Psoas muscle (tissue), 8 donors: ENCODE measurements at places on chromosomes 5 and 9. TPM values are rescaled to one million over a fixed set of nuclear protein-coding genes. Genes with fewer than 3 reads are reported as not detected.

DNA sequence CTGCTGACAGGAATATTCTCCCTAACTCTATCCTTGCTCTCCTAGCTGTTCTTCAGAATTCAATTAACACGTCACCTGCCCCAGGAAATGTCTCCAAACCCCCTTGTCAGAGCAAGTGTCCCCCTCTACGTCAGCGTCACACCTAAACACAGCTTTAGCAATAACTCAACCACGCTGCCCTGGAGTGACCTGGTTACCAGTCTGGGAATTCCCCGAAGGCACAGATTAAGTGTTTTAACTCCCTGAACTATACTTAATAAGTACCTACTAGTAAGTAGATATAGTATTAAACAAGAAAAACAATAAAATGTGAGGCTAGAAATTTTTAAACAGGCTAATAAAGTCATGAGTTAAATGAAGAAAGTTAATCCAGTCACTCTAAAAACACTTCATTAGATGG is 78.4 kb downstream of the FANCC start:
- DNase-seq = no peak

GRCh38 chr5:133393776-133394476 is 218.4 kb downstream of the FSTL4 start:
- DNase-seq = no peak

GRCh38 chr9:111965566-111966019 is 69.0 kb downstream of the UGCG start:
- no peak for DNase-seq

DNA sequence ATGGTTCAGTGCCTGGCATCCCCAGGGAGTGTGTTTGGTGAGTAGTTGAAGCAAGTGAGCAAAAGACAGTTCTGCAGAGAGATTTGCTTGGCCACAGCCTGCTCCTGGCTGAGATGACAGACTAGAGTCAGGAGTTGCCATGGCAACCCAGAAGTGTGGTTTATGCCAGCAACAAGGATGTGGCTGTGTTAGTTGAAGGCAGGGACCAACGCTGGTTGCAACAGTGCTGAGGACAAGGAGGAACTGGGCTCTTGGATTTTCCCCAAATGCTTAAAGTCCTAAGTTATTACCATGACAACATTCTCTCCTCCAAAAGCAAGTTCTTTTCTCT is 2.7 kb downstream of the NXNL2 start:
- DNase-seq = peak; percentile 57

- DNase-seq = no peak
Measured at GRCh38 chr5:162299793-162300192, 232.2 kb downstream of the GABRG2 start.

GRCh38 chr5:10533226-10533625 is 30.6 kb upstream of the ANKRD33B start:
- no peak for DNase-seq

DNA sequence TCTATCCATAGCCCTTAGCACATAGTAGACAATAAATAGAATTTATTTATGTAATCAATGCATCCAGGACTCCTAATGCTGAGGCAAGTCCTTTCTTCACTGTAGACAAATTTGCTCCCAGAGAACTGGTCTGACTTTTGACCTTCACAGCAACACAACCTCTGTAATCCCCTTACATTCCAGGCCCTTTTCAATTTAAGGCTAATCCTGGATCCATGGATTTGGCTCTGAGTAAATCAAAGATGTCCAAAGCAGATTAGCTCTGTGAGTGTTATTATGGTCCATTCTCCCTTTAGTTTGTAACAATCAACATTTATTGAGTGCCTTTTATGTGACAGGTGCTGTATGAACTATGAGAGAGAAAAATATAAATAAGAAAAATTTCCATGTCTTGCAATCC is 27.4 kb upstream of the TMC1 start:
- DNase-seq = no peak

DNA sequence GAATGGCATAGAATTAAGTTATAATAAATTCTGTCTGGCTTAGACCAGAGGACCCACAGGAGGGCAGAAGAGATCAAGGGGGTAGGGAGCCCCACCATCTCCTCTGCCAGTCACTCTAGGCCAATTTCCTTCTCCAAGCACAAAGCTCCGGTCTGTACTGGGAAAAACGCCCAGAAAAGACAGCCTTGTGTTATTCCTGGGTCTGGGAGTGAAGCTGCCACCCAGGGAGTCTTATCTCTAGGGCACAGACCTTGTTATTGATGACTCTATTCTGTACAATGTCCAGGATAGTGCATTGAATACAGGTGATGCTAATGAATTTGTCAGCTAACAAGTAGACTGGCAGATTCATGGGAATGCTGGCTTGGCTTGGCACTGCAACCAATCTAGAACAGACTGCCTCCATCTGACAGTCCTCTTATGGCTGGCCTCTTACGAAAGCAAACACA is 60.7 kb downstream of the MED27 start:
- DNase-seq = no peak

GRCh38 chr5:175306381-175306780 is 137.6 kb downstream of the DRD1 start:
- no peak for DNase-seq

DNA sequence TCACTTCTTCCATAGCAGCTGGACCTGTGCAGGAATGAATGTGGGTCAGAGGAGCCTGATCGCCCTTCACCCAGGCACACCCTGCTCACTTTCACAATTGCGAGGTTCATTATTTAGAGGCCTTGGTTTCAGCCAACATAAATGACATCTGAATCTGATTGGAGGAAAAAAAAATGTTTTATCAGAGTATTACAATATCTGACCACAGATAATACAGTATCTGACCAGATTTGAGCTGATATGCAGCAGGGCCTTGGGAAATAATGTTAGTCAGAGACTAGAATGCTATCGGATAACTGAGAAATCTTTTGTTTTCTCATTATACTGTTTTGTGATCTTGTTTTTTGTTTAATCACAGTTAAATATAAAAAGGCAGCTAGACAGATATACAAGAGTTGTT is 7.7 kb downstream of the ICE1 start:
- no peak for DNase-seq

DNA sequence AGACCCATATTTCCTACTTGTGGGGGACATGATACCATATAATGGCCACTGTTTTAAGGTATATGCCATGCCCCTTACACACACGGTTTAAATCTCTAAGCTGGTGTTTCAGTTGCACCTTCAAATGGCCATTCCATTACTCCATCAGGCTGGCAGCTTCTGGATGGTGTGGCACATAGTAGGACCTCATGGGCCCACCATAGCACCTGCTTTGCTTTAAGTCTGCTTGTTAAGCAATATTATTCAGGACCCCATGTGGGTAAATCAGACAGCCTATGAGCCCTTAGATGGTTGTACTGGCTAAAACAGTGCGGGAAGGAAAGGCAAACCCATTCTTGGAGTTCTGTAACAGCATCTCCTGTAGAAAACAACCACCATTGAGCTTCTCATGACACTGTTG is 27.4 kb upstream of the PANK3 start:
- no peak for DNase-seq

GRCh38 chr5:134967607-134968006 is at the start of gene CATSPER3:
CATSPER3 (plus strand) TSS chr5:134967907; CDS start chr5:134967992, 85 bp downstream.
- no peak for DNase-seq

DNA sequence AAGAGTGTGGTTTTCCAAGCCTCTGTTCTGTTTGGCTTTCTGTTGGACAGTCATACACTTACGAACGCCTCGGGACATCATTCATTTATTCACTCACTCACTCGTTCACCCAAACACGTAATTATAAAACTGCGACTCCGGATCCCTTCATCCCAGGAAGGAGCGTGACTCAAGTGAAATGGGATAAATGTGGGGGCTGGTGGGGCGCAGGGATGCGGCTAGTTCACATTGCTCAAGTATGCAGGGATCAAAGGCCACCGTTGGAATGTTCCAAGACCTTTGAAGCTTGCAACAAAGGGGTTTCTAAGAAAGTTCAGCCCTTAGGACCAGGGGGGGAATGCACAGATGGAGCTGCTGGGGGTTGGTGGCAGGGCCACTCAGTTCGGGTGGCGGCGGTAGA is 64.2 kb downstream of the CFAP77 start:
- no peak for DNase-seq

GRCh38 chr5:21783074-21783679 is 1070.0 kb downstream of the CDH12 start:
- DNase-seq = no peak

DNA sequence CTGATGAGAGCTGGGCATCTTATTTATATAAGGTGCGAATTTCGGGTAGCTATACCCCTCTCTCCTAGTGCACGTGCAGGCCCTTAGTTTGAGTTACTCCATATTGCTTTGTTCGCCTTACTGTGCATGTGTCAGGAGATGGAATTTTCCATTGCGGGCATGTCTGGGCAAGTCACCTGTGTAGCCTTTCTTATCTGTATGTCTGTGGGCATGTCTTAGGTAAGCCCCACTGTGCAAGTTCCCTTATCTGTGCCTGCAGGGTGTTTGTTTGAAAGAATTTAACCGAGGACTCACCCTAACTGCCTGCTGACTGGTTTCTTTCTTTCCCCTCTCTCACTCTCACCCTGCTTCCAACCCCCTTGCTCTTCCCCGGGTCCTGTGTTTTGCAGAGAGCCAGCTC is 140.7 kb upstream of the RANBP3L start:
- no peak for DNase-seq

GRCh38 chr9:120562861-120563443 is 17.0 kb downstream of the CDK5RAP2 start:
- peak; percentile 31 for DNase-seq

- DNase-seq = no peak
Measured at GRCh38 chr9:6894135-6894534, 136.4 kb downstream of the KDM4C start.

- no peak for DNase-seq
Measured at GRCh38 chr9:73050887-73051550, 98.2 kb upstream of the ALDH1A1 start.

DNA sequence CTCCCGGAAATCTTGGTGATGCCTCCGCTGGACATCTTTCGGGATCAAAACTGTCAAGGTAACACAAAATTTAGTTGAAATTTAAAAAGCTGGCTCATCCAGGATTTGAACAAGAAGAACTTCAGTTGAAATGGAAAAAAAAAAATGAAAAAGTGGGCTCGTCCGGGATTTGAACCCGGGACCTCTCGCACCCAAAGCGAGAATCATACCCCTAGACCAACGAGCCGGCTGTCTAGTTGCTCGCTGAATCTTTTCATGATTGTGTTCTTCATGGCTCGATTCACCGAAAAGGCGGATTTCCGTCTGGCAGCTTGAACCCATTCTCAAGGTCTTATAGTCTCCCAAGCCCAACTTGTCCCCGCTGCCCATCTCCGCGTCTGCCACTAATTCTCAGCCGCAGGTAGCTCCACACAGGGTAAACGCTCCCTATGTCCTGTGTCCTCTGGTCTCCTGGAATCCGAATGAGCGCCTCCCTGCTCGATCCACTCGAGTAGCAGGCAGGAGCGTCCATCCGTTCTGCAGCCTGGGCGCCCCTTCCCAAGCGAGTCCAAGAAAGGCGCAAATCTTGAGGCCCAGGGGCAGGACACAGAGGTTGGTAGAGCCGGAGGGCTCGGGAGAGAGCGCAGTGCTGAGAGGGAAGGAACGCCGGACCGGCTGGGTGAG is 16.2 kb downstream of the TRIM7 start:
- DNase-seq = peak; percentile 57

DNA sequence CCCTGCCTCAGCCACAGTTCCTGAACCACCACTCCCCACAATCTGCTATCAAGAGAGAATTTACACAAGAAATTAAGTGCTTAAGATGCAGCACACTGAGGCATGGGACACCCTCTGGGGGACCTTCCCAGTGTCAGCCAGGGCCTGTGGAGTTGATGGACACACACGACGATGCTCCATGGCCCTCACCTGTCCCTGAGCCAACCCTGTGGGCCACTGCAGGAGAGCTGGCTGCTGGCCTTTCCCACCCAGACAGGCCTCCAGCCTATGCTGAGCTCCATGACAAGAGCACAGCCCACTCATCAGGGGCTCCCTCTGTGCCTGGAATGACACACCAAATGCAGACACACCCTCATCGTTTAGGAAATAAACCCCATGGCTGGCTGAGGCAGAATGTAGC is 124.6 kb downstream of the ADAMTS16 start:
- no peak for DNase-seq

- DNase-seq = no peak
Measured at GRCh38 chr9:27037499-27037898, 32.0 kb upstream of the LRRC19 start.

GRCh38 chr5:178478370-178478769 is 111.8 kb downstream of the COL23A1 start:
- no peak for DNase-seq

DNA sequence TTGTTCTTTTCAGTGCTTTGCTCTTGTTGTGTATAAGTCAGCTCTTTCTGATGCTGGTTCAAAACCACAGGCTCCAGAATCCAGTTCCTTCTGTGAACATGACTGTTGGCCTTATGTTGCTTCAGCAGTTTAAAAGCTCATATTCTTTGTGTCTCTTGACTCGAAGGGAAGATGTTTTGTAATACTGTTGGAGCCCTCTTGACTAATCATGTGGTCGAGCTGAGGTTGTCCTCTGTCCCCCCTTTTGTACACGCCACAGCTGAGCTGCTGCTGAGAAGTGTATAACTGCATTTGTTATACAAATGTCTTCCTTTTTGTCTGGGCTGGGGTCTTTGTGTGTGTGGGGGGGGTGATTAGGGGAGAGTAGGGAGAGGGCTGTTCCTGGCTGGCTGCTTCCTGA is 35.8 kb downstream of the SLC36A1 start:
- DNase-seq = no peak

- no peak for DNase-seq
Measured at GRCh38 chr5:75601567-75601966, 9.7 kb upstream of the ANKDD1B start.

- no peak for DNase-seq
Measured at GRCh38 chr5:147377682-147378081, 132.2 kb downstream of the DPYSL3 start.

DNA sequence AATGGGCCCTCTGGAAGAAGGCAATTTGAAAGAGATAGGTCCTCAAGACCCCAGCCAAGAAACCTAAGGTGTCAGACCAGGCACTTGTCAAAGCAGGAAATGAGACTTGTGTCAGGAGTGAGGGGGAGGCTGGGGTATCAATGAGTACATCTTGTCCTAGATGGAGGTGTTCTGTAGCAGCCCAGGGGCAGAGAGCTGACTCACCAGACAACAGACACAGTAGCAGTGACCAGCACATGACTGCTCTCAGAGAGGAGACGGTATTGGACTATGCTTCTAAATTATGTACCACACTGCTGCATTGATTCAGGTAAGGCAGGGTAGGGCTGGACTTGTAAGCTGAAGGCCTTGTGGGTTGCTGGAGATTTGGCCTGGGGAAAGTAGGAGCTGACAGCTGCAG is 551.2 kb upstream of the KLF4 start:
- no peak for DNase-seq

- DNase-seq = no peak
Measured at GRCh38 chr5:167565189-167565954, 726.1 kb upstream of the WWC1 start.

Gene SLC27A4
- total RNA-seq = 10.4 TPM

Gene ROPN1L
- 0.25 TPM for total RNA-seq

Gene ZDHHC11B
- total RNA-seq = 2.2 TPM

Gene PCDHGA11
- 0.94 TPM for total RNA-seq

Gene GADD45G
- total RNA-seq = 185 TPM

Gene LCN1
- total RNA-seq = not detected

Gene ADAMTS12
- total RNA-seq = 1.0 TPM

Gene RRAGA
- 99.0 TPM for total RNA-seq

Gene TNFSF8
- total RNA-seq = 0.73 TPM

Gene SLC2A6
- 1.9 TPM for total RNA-seq

Gene TXNDC8
- total RNA-seq = not detected

Gene RNF208
- total RNA-seq = 4.8 TPM

Gene GOLPH3
- 55.3 TPM for total RNA-seq

Gene SLC25A2
- total RNA-seq = 0.19 TPM

Gene CMYA5
- 1,322 TPM for total RNA-seq

Gene IL4
- not detected for total RNA-seq

Gene BARHL1
- total RNA-seq = not detected

Gene BSPRY
- not detected for total RNA-seq

Gene PCDHGC5
- total RNA-seq = 0.79 TPM
